H9 (cell line): ENCODE measurements at places on chromosomes 12 and 14. TPM values are rescaled to one million over a fixed set of nuclear protein-coding genes. Genes with fewer than 3 reads are reported as not detected.
A peak's percentile ranks its signal among the peaks of the same experiment; 100 is the strongest.

Gene CABP1
- total RNA-seq = 3.0 and 3.1 TPM in 2 replicates

Gene KRT3
- not detected in 2 replicates for total RNA-seq

Gene GYS2
- not detected in 2 replicates for total RNA-seq

Gene DIO3
- 0.20 TPM in 1 of 2 replicates, not detected in the other for total RNA-seq

Gene C1S
- total RNA-seq = 3.4 and 4.2 TPM in 2 replicates

Gene ANG
- 3.2 and 3.8 TPM in 2 replicates for total RNA-seq

Gene SLC25A47
- total RNA-seq = 0.13 TPM in 1 of 2 replicates, not detected in the other

Gene SDR9C7
- total RNA-seq = not detected in 2 replicates

DNA sequence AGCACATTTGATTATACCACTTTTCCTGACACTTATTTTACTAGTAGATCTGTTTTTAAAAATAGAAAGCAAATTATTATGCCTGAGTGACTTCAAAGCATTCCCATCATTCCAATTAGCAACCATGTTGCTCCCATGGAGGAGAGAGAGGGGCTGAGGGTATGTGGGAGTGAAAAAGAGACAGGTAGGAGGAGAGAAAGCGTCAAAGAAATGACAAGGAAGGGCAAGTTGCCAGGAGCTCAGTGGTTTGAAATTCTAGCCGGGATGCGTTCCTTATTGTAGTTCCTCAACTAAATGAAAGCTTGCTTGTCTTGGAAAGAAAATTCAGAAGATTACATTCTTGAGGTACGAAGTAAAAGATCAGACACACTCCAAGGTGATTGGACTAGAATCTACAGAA is 92.4 kb upstream of the PKP2 start:
- no peak for DNase-seq

DNA sequence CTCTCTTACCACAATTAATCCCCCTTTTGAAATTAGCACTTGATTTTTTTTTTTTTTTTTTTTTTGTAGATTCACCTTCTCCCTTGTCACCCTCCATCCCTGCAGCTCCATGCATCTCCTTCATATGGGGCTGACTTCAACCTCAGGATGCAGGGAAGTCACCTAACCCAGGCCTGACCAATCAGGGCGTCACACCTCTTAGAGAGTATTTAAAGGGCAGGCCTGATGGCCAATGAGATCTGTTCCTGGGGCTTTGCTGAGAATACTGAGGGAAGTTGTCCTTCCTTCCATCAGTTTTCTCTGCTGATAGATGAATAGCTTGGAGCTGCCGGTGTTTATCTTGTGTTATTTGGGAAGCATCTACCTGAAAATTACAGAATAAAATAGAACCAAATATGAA is 1104.7 kb upstream of the TMEM132C start:
- DNase-seq = peak; percentile 76

DNA sequence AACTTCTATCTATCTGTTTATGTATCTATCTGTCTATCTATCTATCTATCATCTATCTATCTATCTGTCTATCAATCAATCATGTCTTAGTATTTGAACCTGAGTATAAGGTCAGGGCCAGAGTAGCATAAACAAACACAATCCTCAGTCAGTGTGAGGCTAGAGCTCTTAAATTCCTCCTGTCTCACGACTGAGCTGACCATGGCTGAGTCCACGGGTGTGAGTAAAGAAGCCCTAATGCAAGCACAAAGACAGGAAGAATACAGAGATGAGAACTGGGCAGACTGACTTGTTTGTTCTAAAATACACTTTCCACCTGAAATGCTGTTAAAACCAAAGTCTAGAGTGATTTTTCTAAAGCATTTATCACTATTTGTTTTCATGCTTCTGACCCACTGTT is 47.2 kb upstream of the STXBP6 start:
- DNase-seq = no peak

- DNase-seq = peak; percentile 94
Observed at GRCh38 chr14:103542605-103543088, 13.7 kb downstream of the TRMT61A start.

- DNase-seq = peak; percentile 31
Observed at GRCh38 chr12:130428116-130428515, 90.4 kb downstream of the PIWIL1 start.

- no peak for DNase-seq
Observed at GRCh38 chr14:58353516-58354299, 42.0 kb upstream of the TOMM20L start.

GRCh38 chr14:53630336-53630735 is 326.3 kb downstream of the BMP4 start:
- no peak for DNase-seq

DNA sequence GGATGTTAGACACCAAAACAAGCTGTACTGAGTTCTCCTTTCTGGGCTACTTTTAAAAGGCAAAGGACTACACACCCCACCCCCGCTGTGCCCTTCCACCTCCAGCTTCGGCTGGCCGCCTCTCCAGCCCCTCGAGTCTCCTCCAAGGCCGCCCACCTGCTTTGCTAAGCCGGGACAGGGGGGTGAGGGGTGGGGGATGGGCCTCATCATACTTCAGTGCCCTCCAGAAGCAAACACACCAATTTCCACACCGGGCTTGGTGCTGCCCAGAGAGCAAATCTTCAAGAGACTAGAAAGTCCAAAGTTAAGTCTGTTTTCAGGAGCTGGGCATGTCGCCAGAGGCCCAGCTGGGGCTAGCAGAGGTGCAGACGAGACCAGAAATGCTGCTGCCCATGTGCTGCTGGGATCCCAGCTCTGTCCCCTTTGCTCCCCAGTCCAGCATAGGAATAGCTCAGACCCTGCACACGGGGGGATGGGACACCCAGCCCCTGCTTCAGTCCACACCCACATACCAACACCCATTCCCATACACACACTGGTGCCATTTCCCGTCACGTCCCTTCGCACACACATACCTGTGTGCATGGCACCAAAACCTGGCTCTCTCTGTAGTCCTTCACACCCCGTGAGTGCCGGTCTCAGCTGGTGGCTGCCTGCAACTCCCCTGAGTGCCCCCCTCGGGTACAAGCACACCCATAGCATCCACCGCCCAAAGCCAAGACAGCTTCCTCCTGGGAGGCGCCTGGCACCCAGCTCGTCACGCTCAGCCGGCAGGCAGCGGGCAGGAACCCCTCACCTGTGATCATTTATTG is 1.0 kb downstream of the SLC6A12 start:
- no peak for DNase-seq

DNA sequence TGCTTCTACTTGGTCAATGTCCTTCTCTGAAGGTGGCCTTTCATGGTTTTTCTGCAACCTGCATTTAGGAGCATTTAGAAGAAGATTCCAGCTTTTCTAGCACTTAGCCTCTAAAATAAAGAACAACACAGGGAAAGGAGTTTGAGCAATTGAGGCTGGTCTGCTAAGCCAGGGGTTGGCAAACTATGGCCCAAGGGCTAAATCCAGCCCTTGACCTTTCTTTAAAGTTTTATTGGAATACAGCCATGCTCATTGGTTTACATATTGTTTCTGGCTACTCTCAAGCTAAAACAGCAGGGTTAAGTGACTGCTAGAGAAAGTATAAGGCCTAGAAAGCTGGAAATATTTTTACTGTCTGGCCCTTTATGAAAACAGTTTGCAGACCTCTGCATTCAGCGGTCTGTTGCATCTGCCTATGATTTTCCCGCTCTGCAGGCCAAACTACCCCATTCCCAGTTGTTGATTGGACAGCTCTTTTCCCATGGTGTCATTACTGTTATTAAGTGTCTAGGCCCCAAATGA is 39.3 kb downstream of the SPRING1 start:
- no peak for DNase-seq
